ENCODE measurements at places on chromosomes 12 and 14.

- no peak for DNase-seq
Measured at GRCh38 chr14:94702629-94703028, 67.3 kb downstream of the GSC start.

- peak; percentile 30 for DNase-seq
Measured at GRCh38 chr12:56078931-56079722, 838 bp upstream of the ERBB3 start.

DNA sequence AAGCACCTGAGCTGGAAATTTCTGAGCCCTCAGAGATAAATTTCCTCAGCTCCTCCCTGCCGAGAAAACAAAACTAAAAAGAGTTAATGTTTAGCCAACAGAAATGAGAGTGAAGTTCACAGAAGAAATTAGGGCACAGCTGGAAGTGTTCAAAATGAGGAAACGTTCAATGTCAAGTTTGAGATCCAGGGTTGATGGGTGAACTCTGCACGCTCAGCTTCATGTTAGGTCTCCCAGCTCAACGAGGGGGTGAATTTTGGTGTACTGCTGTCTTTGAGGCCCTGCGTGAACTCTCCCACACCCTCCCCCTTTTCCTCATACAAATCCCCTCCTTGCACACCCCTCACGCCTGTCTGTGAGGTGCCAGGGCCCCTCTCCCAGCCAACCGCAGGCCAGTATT is 13.3 kb upstream of the OAS3 start:
- DNase-seq = no peak

GRCh38 chr12:120047072-120047471 is 58.0 kb downstream of the BICDL1 start:
- no peak for DNase-seq

DNA sequence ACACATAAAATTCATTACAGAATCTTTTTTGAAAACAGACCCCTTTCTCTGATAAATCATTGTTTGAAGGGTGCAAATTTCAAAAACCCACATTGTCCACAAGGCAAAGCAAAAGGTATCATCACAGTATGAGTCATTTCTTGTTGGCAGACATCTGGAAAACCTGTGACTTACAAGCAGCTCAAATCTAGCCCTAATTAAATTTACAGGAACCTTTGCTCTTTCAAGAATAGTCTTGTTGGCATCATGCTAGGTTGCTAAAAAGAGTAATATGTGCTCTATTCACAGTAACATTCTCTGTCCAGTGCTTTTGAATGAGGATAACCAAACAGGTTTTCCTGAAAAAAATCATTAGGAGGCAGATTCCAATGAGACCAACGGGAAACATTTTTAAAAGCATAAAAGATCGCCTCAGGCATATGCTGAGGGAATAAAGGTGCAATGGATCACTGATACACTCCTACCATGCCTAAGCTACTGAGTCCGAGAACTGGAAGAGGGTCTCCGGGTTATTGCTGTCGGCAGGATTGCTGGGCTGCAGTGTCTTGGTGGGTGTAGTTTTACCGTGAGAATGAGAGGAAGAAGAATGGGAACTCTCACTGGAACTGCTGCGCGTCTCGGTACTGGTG is 55.5 kb upstream of the TTC7B start:
- no peak for DNase-seq

GRCh38 chr14:32023540-32023939 is 53.6 kb upstream of the ARHGAP5 start:
- no peak for DNase-seq

DNA sequence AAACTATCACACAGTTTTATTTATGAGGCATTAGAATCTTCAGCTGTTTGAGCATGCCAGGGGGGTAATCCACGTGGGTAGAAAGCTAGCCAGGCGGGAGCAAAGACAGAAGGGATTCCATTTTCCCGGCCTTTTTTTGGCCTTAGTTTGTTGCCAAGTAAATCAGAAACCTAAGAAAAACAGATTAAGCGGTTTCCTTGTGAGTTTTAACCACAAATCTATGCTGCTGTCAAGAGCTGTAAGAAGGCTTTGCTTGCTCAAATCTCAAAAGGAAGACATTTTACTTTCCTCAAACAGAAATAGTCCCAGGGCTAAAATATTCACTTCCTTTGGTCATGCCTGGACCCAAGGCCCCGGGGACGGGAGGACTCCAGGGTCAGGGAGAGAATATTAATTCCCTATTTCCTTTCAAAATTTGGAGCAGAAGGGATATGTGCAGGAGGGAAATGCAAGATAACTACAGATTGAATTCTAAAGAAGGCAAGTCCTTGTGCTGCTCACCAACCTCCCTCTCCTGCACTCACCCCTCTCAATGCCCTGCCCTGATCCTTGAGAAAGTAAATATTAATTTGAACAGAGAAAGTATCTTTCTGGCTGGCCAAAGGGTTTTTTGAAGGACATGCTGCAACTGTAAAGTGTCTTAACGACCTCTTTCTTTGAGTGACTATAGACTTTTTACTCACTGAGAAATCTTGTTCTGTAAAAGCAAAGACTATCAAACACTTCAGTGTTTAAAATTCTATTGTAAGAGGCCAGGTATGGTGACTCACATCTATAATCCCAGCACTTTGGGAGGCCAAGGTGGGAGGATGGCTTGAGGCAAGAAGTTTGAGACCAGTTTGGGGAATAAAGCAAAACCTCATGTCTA is 75.7 kb downstream of the HSD17B6 start:
- DNase-seq = no peak

DNA sequence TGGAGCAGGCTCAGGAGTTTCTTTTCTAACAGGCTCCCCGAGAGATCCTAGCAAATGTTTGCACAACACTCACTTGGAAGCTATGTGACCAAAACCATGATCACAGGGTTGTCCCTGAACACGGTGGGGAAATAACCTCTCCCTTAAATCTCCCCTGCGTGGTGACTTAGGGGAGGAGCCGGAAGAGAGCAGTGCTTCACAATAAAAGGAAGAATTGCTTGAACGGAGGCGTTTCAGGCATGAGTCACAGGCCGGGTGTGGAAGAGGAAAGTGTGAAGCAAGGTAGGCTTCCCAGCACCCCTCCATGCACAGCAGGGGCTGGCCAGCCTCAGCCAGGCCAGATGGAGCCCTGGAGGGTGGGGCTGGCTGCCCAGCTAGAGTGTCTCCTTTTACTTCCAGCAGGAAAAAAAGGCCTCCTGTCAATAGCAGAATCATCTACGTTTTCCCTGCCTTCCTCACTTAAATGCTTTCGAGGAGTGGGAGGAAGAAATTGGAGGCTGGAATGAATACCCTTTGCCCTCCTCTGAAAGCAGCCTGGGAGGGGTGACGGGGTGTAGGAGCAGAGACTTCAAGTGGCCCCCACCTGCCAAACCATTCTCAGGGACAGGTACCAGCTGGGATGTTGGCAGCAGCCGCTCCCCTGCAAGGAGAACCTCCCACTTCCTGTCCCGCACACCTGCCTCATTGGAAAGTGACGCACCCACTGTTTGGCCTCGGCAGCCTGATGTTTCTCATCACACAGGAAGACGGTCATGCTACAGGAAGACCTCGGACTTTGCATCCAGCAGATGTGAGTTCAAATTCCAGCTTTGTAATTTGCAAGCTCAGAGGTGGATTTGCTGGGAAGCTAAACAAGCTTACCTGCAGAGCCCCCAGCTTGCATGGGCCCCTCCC is 30.1 kb upstream of the PPP2R5C start:
- DNase-seq = peak; percentile 63

DNA sequence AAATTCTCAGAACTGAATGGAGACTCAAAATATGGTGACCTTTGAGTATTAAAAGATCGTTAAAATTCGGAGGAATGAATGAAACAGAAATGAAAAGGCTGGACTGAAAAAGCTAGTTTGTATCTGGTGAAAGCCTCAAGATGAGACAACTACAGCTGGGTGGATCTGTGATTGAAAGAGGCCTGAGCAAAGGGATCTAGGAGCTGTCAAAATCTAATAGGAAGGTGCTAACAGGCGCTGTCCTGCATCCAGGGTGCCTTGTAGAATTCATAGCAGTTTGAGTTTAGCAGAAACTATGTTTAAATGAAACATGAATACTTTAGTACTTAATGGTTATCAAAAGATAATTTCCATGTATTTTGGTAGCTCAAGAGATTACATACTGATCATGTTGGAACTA is 2.3 kb downstream of the YY1 start:
- no peak for DNase-seq

DNA sequence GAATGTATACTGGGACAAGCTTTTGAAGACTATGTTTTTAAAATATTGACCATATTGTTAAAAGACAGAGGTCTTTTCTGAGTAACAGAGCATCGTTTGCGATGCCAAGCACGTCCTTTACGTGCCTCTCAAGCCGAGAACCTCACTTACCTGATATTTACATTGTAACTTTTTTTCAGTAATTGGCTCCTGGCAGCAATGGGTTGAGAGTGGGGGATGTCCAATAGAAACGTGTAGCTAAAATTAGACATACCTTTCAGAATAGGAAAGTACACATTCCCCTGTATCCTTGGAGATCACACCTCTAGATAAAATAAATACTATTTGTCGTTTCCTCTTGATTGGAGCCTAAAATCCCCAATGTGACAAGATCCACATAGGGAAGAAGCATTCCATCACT is 222.2 kb upstream of the RGS6 start:
- DNase-seq = no peak

GRCh38 chr12:19316425-19316824 is 122.9 kb upstream of the AEBP2 start:
- DNase-seq = peak; percentile 20

- DNase-seq = no peak
Measured at GRCh38 chr12:13602172-13602571, 379.2 kb downstream of the GRIN2B start.

Data from non-pigmented ciliary epithelial cell (primary cell).